OCI-LY7 (cell line): ENCODE measurements at places on chromosomes 5 and 9.

DNA sequence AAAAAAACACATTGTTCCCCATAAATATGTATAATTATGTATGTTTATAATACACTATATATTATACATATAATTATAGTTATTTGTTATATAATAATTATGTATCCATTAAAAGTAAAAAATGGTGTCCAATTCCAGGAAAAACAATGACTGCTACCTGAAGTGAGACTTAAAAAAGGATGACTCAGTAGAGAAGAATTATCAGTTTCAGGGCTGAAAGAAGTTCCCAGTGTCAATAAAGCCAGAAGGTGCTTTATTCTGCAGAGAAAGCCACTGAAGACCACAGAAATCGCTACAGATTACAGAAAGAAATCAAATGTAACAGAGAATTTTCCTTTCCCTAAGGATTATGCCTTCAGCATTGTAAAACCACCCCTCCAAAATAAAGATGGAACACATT, 50.9 kb downstream of the ANKRD31 start:
- no peak for DNase-seq

- no peak for DNase-seq
Measured at GRCh38 chr5:91206734-91207133, 176.4 kb downstream of the ARRDC3 start.

GRCh38 chr5:133325864-133326263, 274.1 kb downstream of the HSPA4 start:
- DNase-seq = no peak

GRCh38 chr5:109748546-109748945, 58.8 kb downstream of the MAN2A1 start:
- DNase-seq = no peak

DNA sequence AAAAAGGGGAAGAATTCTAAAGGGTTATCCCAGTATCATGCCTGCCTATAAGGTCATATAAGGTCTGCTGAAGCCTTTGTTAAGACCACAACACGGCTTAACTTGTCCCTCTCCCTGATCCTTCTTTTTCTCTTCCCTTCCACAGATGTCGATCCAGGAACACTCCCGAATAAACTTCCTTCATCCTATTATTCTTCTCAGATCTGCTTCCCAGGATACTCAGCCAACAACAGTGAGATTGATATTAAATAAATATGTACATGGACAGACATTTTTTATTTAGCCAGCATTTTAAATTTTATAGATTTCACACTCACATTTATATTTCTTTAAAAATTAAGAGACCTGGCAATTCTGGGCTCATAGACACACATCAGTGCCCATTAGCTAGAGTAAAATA, 44.1 kb downstream of the DPYSL3 start:
- DNase-seq = no peak

- DNase-seq = peak; percentile 77
Measured at GRCh38 chr9:613771-614347, 227.6 kb upstream of the DMRT1 start.

DNA sequence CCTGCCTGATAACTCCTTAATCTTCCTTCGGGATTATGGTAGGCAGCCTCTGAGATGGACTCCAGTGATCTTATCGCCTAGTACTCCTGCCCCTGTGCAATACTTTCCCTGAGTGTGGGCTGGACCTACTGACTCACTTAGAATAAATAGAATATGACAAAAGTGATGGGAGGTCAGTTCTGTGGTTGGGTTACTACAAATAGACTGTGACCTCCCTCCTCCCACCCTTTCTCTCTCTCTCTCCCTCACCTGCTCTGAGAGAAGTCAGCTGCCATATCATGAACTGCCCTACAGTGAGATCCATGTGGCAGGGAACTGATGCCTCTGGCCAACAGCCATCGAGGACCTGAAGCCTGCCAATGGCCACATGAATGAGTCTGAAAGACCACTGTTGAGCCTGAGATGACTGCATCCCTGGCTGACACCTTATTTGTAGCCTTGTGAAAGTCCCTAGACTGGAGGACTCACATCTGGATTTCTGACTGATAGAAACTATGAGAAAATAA, 31.7 kb downstream of the NRG2 start:
- no peak for DNase-seq
